ENCODE measurements at places on chromosomes 2 and 18.

GRCh38 chr2:7352191-7352590 lies 435.0 kb downstream of the RNF144A start:
- DNase-seq: no peak

DNA sequence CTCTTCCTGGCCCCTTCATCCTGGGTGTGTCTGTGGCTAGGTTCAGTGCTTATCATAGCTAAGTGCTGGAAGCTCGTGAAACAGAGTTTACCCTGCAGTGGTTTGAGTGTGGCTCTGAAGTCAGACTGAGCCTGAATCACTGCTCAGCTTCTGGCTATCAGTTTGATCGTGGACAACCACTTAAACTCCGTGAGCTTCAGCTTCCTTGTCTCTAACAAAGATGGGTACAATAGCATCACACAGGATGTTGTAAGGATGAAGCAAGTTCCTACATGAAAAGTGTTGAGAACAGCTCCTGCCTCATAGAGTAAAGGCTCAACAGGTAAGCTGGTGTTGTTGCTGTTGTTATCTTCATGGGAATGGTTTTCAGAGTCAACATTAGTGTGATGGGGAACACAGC lies 210.3 kb downstream of the CLIP4 start:
- no peak for DNase-seq

GRCh38 chr2:233387667-233388528 lies 33.6 kb downstream of the DGKD start:
- no peak for DNase-seq

- no peak for DNase-seq
These were observed at the start of gene LBX2 for GRCh38 chr2:74499267-74499939. Gene LBX2, minus strand, starts transcription at chr2:74499603. Its CDS starts 66 bp downstream, at chr2:74499537.

DNA sequence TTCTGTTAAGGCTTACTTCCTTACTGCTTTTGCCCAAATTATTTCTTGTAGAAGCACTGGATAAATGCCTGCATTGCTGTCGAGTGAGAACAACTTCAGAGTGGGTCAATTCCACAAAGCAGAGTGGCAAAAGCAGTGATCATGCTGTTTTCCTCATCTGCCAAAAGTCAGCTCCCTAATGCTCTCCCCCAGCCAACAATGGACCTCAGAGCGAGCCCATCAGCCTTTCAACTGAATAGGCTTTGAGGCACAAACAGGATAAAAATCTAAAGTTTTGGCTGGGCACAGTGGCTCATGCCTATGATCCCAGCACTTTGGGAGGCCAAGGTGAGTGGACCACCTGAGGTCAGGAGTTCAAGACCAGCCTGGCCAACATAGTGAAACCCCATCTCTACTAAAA lies 222.7 kb downstream of the TCF4 start:
- DNase-seq: no peak

GRCh38 chr2:74374509-74375205 lies 5.5 kb downstream of the DCTN1 start:
- no peak for DNase-seq

DNA sequence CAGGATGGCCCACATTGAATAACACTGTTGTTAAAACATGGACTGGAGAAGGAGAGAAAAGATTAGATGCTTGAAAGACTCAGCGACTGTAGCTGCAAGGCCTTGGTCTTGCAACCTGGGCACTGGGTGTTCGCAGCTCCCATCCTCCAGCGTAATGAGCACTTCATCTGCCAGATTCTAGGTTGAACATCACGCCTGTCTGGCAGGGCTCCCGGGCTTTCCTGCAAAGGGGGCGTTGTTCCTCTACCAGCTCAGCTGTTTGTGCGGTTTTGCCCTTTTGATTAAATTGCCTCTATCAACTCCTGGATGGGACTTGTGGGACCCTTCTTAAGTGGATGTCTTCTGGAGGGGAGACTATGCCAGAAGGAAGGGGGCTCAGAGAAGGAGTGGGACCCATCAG lies 215.4 kb downstream of the KLHL29 start:
- no peak for DNase-seq

Data from GM12891 (cell line).